ENCODE measurements at places on chromosomes 1 and 21.

GRCh38 chr1:196385109-196385508, 223.1 kb downstream of the KCNT2 start:
- peak; percentile 22 for DNase-seq

- no peak for DNase-seq
Observed at GRCh38 chr1:205287767-205288559, 33.6 kb downstream of the NUAK2 start.

- DNase-seq = no peak
Observed at GRCh38 chr1:60265560-60266535, 192.3 kb upstream of the C1orf87 start.

DNA sequence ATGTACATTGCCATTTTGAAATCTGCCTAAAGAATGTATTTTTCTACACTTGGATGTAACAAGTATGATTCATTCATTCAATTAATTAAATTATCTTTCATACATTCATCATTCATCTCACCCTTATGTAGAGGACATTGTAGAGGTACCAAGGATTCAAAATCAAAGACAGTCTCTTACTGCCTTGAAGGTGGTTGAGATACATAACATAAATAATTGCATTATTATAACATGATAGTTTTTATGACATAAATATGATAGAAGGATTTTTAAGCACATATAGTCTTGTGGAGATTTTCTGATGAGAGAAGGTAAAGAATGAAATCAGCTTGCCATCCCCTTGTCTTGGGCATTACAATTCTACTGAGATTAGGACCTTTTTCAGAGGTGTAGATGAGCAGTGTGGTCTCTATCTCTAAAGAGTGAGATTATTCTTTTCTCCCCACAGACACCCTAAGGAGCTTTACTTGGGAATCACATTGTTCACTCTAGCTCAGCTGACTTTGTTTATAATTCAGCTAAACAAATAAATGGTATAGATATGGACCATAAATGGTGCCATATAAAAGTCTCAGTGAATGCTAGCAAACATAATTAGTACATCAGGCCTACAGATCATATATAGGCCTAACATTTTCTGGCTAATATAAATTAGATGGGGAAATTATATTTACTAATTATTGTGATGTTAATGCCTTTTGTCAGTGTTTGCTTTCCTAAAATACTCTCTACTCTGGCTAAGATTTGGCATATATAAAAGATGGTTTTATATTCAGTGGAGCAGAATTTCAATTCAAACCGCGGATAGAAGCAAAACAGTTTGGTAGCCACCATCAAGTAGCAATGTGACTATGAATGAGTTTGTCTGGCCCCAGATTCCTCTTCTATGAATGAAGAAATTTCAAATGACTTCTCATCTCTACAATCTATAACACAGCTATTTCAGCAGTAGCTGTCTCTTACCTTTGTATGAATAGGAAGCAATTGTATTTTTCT, 1.9 kb downstream of the RGS1 start:
- no peak for DNase-seq

GRCh38 chr1:67970088-67970487, 80.3 kb downstream of the DIRAS3 start:
- DNase-seq = no peak

DNA sequence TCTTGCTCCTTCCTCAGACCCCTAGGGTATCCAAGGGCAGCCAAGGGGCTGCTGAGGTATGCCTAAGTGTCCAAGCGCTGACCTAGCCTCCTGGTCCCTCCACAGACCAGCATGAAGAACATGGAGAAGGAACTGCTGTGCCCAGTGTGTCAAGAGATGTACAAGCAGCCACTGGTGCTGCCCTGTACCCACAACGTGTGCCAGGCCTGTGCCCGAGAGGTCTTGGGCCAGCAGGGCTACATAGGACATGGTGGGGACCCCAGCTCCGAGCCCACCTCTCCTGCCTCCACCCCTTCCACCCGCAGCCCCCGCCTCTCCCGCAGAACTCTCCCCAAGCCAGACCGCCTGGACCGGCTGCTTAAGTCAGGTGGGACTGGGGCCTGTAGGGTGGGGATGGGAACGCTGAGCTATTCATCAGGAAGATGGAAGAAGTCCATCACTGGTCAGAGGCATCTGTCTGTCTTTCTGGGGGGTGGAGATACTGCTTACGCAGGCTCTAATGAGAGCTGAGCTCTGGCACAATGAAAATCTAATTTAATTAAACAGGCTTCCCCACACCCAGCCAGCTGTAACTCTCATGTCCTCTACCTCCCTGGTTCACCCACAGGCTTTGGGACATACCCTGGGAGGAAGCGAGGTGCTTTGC, 1.8 kb downstream of the TRIM46 start:
- DNase-seq = no peak

- peak; percentile 88 for DNase-seq
Observed at GRCh38 chr1:208201229-208201628, 43.0 kb downstream of the PLXNA2 start.

GRCh38 chr1:85386068-85386722, 78.8 kb downstream of the DDAH1 start:
- no peak for DNase-seq

- no peak for DNase-seq
Observed at GRCh38 chr1:69492286-69492685, 75.4 kb upstream of the LRRC7 start.
